ENCODE measurements at places on chromosomes 11 and 22. TPM values are rescaled to one million over a fixed set of nuclear protein-coding genes. Genes with fewer than 3 reads are reported as not detected.

DNA sequence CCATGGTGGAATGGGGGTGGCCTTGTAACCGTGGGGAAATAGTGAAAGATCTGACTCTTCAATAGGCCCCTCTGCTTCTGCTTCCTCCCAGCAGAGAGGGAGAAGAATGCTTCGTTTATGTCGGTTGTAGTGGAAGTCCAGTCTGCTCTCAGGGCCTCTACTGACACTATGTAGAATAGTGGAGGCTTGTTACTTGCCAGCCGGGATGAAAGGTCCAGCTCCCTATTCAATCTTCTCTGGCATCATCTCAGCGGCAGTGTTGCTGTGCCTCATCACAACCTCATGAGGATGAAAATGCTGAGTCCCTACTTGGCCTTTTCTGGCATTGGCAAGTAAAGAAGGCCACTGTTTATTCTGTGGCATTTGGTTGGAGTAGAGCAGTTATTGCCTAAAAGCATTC is 820.9 kb upstream of the TENM4 start:
- H3K4me1 ChIP-seq, result no peaks in the 10 kb centered on the region
- no peaks in the 10 kb centered on the region for H3K27me3 ChIP-seq
- no peak for DNase-seq
- no peak overlapping the region for H3K27ac ChIP-seq
- no peak overlapping the region for H3K4me3 ChIP-seq
- H3K36me3 ChIP-seq, result peaks cover 2% of the 10 kb centered on the region

DNA sequence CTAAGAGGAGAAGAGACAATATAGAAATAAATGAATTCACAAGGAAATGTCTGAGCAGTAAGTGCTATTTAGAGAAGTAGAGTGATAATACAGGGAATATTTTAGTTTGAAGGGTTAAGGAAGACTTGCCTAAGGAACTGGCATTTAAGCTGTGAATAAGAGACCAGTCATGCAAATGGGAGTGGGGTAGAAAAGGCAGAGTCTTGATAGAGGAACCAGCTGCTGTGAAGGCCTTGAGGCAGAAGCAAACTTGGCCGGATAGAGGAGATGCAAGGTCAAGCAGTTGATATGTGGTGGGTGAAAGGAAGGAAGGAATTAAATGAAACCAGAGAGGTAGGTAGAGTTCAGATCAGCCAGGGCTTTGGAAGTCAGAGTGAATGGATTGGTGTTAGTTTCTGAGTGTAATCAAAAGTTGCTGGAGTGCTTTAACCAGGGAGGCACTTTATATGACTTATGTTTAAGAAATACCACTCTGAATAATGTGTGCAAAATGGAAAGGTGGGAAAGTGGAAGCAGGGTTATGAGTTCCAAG is 198.4 kb upstream of the SESN3 start:
- peaks cover 2% of the 10 kb centered on the region for H3K4me1 ChIP-seq
- DNase-seq, result no peak
- no peak overlapping the region for H3K4me3 ChIP-seq
- no peak overlapping the region for H3K27ac ChIP-seq
- H3K27me3 ChIP-seq, result peaks cover 6% of the 10 kb centered on the region

GRCh38 chr11:92794783-92795182 is 174.7 kb upstream of the MTNR1B start:
- no peaks in the 10 kb centered on the region for H3K4me1 ChIP-seq
- no peak overlapping the region for H3K4me3 ChIP-seq
- H3K36me3 ChIP-seq, result no peaks in the 10 kb centered on the region
- no peaks in the 10 kb centered on the region for H3K27me3 ChIP-seq
- no peak for DNase-seq
- H3K27ac ChIP-seq, result no peak overlapping the region

- DNase-seq, result no peak
- H3K27ac ChIP-seq, result no peak overlapping the region
- H3K27me3 ChIP-seq, result peaks cover 25% of the 10 kb centered on the region
- H3K36me3 ChIP-seq, result no peaks in the 10 kb centered on the region
These were observed 18.2 kb downstream of the CHRM1 start for GRCh38 chr11:62902932-62903331.

DNA sequence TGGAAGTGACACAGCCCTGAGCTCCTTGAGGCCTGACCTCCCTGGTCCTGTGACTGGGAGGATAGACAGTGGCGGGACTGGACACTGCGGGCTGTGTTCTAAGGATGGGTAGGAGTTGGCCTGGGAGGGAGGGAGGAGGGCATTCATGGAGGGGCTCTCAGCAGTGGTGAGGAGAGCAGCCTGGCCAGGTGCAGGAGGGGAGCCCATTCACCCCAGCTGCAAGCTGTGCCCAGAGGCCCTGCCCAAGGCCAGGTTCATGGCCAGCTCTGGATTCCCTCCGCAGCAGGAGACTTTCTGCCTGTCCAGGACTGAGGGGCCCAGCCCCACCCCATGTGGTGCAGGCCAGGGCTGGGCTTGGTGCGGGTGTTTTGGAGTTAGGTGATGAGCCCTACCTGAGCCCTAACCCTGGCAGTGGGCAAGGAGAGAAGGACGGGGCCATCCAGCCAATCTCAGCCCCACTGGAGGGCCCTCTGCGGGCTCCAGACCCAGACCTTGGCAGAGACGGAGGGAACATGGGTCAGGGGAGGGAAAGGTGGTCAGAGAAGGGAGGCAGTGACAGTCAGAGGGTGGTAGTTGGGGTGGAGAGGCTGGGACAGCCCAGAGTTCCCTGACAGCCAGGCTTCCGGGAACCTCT is 26.8 kb downstream of the CACNA1I start:
- H3K36me3 ChIP-seq, result peaks cover 3% of the 10 kb centered on the region
- H3K27me3 ChIP-seq, result peaks cover 11% of the 10 kb centered on the region
- no peak for DNase-seq

DNA sequence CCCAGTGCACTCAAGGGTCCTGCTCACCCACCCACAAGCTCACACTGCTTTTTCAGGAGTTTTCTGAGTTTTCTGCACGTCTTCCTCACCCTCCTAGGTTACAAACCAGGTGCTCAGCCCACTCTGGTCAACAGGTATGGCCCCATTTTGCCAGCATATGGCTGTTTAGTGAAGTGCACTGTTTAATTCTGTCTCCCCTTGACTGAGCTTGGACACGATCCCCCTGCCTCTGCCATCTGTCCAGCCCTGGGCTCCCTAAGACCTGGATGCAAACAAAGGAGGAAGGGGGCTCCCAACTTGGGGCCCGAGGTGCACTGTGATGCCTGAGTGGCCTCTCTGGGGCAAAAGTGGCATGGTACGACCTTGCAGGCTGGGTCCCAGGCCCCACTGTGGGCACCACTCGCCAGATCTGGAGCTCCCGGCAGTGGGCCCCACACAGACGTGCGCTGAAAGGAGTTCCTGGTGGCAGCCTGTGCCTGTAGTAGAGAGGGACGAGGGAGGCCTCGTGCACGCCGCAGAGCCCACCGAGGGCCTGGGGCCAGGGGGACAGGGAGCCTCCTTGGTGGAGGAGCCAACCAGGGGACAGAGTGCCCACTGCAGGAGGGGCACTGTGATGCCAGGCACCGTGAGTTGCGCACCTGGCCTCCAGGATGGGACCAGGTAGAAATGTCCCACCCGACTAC is 37.3 kb upstream of the COMT start:
- H3K36me3 ChIP-seq, result no peaks in the 10 kb centered on the region
- H3K27ac ChIP-seq, result no peak overlapping the region
- no peaks in the 10 kb centered on the region for H3K27me3 ChIP-seq
- DNase-seq, result no peak
- H3K4me1 ChIP-seq, result no peaks in the 10 kb centered on the region
- H3K4me3 ChIP-seq, result no peak overlapping the region

- H3K4me3 ChIP-seq, result no peak overlapping the region
- H3K36me3 ChIP-seq, result no peaks in the 10 kb centered on the region
- DNase-seq, result no peak
- H3K4me1 ChIP-seq, result no peaks in the 10 kb centered on the region
These were observed 130.9 kb downstream of the KIF18A start for GRCh38 chr11:27977031-27977430.

The ACO2 gene
- total RNA-seq, result 73.3 TPM

DNA sequence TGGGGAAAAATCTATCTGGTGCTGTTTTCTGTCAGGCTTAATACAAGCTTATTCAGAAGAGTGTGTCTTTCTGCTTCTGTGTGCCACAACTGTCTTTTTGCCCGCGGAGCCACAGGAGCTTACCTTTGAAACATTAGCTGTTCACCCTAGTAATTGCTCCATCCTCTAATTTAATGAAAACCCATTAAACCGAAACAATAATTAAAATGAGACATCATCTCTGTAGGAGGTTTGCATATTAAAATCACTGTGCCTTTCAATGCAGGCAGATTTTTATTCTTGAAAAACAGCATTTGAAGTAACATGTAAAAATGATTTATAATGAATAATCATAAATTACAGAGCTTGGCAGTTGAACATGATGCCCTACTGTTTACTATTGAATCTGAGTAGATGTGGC is 102.3 kb downstream of the NELL1 start:
- H3K27me3 ChIP-seq, result no peaks in the 10 kb centered on the region
- no peak overlapping the region for H3K27ac ChIP-seq
- no peaks in the 10 kb centered on the region for H3K4me1 ChIP-seq
- no peak overlapping the region for H3K4me3 ChIP-seq

GRCh38 chr11:581752-582151 is 5.5 kb downstream of the PHRF1 start:
- no peaks in the 10 kb centered on the region for H3K27me3 ChIP-seq
- peaks cover 49% of the 10 kb centered on the region for H3K4me1 ChIP-seq
- H3K27ac ChIP-seq, result no peak overlapping the region
- peaks cover 3% of the 10 kb centered on the region for H3K36me3 ChIP-seq
- DNase-seq, result no peak

Measured in activated T-cell treated with anti-CD3 and anti-CD28 coated beads, Interleukin-2, amount 50 U/mL, for 72 hours (primary cell).